ENCODE measurements at places on chromosomes 3 and 15.

- DNase-seq = no peak
These were observed 101.4 kb downstream of the TNIK start for GRCh38 chr3:171358881-171359198.

DNA sequence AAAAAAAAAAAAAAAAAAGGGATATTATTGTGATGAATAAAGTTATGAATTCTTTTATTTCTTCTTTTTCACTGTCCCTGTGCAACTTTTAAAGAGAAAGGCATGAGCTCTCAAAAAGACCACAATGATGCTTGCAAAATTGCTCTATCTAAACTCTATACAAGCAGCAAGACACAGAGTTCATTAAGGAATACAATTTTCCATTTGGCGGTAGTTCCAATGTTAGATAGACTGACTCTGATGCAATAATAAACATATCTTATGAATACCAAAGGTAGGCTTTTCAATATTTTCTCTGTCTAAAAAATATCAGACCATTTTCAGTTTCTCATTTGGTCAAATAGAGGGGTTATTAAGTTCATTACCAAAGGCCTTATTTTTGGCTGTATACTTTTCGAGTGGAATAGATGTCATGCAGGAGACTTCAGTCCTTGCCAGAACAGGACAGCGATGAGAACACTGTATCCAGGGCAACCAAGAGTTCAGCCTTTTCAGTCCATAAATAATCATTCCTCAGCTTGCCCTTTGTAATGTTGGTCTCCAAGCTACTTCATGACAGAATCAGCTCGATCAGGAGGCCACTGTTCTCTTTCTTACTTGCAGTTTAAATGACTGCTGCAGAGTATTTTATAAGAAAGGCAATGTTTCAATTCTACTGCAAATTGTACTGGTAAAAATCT lies 162.9 kb upstream of the FAM3D start:
- DNase-seq = no peak

- DNase-seq = peak; percentile 96
These were observed at the start of gene JMJD7 for GRCh38 chr15:41827880-41828806. TSS of gene JMJD7 (plus strand) at chr15:41828092. CDS start at chr15:41828125, 33 bp downstream.

- no peak for DNase-seq
These were observed 379.0 kb upstream of the SGO1 start for GRCh38 chr3:20564966-20565365.

- no peak for DNase-seq
These were observed 2.6 kb downstream of the ZBTB47 start for GRCh38 chr3:42655980-42656679.

- DNase-seq = no peak
These were observed 253.7 kb upstream of the TPRG1 start for GRCh38 chr3:188918093-188918492.
